Substantia nigra (tissue), 51 donors: ENCODE measurements at places on chromosomes 1 and 21.

GRCh38 chr1:58515794-58516401 is 30.6 kb downstream of the OMA1 start:
- DNase-seq: no peak

GRCh38 chr1:94863297-94863911 is 43.2 kb downstream of the SLC44A3 start:
- no peak for DNase-seq

GRCh38 chr1:147849098-147849895 is 53.3 kb upstream of the GJA8 start:
- DNase-seq: no peak

DNA sequence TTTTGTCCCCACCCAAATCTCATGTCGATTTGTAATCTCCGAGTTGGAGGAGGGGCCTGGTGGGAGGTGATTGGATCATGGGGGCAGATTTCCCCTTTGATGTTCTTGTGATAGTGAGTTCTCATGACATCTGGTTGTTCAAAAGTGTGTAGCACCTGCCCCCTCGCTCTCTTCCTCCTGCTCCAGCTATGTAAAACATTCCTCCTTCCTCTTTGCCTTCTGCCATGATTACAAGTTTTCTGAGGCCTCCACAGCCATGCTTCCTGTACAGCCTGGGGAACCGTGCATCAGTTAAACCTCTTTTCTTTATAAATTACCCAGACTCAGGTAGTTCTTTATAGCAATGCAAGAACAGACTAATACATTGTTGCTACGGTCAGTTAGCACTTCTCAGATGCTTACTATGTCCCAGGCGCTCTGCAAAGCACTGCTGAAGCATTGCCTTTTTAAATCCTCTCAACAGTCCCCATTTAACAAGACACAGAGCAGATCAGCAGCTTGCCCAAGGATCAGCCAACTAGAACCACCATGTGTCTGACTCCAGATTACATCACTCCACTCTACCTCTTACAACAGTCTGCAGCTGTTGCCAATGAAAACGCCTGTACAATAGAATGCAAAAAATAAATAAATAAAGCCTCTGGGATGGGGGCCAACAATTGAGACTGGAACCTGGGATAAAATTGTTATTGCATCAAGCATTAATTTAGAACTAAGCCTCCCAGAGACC is 52.4 kb upstream of the USP1 start:
- DNase-seq: no peak

- DNase-seq: no peak
These were observed 23.7 kb downstream of the FAF1 start for GRCh38 chr1:50936321-50936720.
